Stimulated activated CD4-positive, alpha-beta T cell treated with anti-CD3 and anti-CD28 coated beads, Interleukin-4, amount 100 ng/mL, for 1 hour (primary cell): ENCODE measurements at places on chromosomes 3 and 15.
A peak's percentile ranks its signal among the peaks of the same experiment; 100 is the strongest.

GRCh38 chr15:89165677-89166076 is 55.7 kb downstream of the RLBP1 start:
- DNase-seq: no peak

GRCh38 chr15:45314960-45315359 is 62.9 kb downstream of the SLC28A2 start:
- no peak for DNase-seq

DNA sequence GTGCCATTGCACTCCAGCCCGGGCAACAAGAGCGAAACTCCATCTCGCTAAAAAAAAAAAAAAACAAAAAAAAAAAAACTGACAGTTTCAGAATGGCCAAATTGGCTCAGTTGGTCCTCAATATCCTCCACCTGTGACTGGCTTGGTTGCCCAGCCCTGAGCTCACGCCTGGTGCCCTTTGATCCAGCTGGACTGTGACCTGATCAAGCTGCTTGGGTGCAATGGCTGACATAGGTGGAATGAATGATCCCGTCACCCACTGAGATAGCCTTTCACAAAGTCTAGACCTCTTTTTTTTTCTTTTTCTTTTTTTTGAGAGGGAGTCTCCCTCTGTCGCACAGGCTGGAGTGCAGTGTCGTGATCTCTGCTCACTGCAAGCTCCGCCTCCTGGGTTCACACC is 254.6 kb downstream of the FOXP1 start:
- no peak for DNase-seq

- DNase-seq: no peak
Observed at GRCh38 chr3:37456270-37456708, 281.9 kb upstream of the LRRFIP2 start.

GRCh38 chr3:185942907-185943759 is 5.3 kb upstream of the TRA2B start:
- DNase-seq: peak; percentile 82

DNA sequence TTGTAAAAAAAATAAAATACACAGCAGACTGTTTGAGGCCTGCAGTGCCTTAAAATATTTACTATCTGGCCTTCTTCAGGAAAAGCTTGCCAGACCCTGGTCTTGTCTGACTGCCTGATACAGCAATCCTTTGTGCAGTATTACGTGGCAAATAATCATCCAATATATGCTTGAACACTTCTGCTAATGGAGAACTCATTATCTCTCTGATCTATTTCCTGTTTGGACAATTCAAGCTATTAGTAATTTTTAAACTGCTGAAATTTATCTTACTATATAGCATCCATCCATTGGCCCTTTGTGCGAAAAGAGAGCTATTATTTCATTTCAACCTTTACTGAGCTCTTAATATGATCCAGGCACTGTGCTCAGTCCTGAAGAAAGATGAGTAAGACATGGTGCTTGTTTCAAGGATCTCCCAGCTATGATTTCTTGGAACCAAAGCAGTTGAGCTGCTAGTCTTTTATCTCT is 15.9 kb downstream of the ATG7 start:
- DNase-seq: no peak

DNA sequence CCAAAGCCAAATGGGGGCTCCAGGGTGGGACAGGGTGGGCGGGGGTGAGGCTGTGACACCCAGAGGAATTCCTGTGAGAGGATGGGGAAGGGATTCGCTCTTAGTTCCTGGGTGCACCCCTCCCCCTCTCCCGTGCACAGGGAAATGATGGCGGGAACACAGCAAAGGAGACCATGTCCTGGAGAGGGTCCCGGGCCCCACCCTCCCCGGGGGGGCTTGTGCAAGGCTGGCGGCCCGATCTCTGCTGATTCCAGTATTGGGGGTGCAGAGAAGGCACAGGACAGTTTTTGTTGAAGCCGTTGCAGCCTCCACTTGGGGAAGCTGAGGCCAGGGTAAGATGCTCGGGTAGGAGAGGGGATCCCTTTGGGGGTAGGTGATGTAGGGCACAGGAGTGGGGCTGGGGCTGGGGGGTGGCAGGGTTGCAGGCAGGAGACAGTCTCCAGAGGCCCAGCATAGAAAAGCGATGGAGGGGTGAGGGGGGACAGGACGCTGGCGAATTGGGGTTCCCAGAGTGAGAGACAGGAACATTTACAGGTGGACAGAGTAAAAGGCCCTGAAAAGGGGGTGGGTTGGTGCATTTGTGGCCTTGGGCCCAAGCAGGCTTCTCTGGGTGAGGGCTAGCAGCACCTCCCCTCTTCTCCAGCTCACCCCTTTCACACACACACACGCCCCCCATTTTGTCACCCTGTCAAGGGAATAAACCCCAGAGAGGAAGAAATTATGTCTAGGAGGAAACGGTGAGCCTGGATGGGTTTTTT is 38.5 kb downstream of the HMCES start:
- DNase-seq: no peak

DNA sequence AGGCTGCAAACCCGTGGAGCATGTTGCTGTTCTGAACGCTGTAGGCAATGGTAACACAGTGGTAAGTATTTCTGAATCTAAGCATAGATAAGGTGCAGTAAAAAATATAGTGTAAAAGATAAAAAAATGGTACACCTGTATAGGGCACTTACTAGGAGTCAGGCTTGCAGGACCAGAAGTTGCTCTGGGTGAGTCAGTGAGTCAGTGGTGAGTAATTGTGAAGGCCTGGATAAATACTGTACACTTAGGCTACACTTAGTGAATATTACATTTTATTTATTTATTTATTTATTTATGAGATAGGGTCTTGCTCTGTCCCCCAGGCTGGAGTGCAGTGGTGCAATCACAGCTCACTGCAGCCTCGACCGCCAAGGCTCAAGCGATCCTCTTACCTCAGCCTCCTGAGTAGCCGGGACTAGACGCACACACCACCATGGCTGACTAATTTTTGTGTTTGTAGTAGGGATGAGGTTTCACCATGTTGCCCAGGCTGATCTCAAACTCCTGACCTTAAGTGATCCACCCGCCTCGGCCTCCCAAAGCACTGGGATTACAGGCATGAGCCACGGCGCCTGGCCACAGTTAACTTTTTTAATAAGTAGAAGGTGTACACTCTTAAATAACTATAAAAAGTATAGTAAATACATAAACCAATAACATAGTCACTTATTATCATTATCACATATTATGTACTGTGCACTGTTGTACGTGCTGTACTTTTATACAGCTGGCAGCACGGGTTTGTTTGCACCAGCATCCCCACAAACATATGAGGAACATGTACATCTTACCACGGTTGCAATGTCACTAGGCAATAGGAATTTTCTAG is 155.1 kb downstream of the IGF1R start:
- no peak for DNase-seq

DNA sequence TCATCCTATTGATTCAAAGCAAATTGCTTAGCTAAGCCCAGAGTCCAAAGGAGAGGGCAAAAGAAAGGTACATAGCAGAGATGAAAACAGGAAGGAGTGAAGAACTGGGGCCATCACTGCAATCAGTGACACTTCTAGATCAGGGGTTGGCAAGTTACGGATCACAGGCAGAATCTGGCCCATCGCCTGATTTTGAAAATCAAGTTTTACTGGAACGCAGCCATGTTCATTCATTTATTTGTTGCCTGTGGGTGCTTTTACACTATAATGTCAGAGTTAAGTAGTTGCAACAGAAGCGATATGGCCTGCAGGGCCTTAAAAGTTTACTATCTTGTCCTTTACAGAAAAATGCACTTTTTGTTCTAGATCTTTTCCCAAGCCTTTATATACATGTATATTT is 271.7 kb upstream of the TOPAZ1 start:
- DNase-seq: no peak

DNA sequence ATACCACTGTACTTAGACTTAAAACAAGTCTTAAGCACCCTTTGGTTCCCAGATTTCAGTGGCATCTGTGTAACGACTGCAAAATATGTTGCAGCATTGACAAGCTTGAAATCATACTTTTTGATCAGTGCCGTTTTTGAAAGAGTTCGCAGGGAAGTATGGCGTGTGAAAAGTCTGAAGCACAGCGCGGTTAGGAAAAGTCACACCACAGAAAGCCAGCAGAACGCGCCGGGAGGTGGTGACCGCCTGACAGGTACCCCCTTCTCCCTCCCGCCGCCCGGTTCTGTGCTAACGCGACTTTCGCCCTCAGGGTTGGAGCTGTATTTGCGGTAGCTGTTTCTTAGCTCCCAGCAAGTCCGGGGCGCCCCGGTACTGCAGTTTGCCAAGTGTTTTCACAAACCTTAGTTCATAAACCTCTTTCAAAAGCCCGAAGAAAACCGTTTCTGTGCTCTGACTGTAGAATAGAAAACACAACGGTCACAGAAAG is 481 bp upstream of the CRYBG3 start:
- DNase-seq: peak; percentile 36

GRCh38 chr3:58874248-58874741 is 175.5 kb downstream of the CFAP20DC start:
- DNase-seq: no peak

GRCh38 chr3:105233010-105233409 is 133.7 kb upstream of the ALCAM start:
- no peak for DNase-seq

DNA sequence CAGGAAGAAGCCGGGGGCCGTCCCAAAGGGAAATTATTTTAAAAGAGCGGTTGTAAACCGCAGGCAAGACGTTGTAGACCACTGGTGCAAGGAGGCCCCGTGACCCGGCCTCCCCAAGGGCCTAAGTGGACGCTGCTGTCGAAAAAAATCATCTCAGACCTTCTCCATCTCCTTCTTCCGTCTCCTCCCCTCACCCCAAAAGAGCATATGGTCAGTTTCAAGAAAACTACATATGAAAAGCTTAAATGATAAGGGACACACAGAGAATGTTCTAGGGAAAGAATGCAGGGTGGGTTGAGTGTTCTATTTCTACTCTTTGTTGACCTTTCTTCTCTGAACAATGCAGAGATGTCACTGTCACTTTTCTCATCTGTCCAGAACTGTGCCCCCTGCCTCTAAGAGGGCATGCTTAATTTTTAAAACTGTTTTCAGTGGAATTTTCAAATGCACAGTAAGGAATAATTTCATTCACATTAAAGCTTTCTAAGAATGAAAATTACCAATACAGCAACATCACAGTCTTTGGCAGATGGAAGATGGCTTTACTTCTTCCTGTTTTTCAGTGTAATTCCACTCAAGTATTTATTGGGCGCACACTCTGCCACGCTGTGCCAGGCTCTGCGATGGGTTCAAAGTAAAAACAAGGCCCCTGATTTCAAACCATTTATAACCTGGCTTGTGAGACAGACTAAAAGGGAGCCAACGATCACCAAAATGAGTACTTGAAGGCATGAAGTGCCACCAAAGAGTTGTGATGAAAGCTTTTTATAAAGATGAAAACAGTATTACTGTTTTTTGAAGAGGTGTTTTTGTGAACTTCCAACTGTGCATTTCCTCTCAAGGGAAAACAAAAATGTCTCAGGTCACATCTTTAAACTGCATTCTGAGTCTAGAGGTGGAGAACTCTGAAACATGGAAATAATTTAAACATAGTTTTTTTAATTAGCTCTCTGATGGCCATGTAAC is 891 bp upstream of the TOP2B start:
- no peak for DNase-seq

GRCh38 chr3:27657404-27657803 is 64.7 kb downstream of the EOMES start:
- no peak for DNase-seq

DNA sequence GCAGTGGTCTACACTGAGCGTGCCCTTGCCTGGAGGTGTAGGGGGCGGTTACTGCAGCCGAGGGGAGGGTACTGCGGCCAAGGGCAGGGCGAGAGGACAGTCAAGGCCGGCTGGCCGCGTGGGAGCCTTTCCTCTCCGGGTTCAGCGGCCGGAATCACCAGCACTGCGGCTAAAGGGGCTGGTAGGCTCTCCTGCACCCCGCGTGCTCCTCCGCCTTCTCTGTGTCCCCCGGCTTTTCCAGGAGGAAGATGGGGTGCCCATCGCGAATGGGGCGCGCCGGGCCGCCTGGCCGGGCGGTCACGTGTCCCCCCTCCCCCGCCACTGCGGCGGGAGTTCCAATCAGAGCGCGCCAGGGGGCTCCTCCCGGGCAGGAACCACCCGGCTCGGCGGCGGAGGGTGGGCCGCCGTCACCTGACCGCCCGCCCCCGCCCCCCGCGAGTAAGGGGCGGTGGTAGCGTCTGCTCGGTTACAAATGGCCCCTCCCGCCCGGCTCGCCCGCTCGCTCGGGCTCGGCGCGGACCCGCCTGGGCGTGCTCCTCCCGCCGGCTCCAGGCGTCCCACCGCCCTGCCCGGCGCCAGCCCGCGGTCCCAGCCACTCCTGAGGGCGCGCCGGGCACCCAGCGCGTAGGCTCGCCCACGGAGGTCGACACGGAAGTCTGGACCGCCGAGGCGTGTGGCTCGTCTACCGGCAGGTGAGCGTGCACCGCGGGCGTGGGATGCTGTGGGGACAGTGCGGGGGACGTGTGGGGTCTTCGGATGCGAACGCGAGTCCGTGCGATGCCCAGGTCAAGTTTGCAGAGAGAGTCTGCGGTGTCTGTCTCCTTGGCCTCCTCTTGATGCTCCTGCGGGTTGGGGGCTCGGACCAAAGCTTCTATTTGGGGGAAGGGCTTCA is 242.6 kb upstream of the TOPAZ1 start:
- no peak for DNase-seq

- DNase-seq: no peak
Observed at GRCh38 chr3:100802126-100802525, 92.8 kb downstream of the TFG start.

GRCh38 chr3:150362515-150363302 is 45.4 kb upstream of the TSC22D2 start:
- DNase-seq: no peak

- no peak for DNase-seq
Observed at GRCh38 chr3:139105154-139105702, 60.5 kb upstream of the PRR23C start.

- DNase-seq: peak; percentile 15
Observed at GRCh38 chr15:82044373-82045178, 1.2 kb downstream of the MEX3B start.

DNA sequence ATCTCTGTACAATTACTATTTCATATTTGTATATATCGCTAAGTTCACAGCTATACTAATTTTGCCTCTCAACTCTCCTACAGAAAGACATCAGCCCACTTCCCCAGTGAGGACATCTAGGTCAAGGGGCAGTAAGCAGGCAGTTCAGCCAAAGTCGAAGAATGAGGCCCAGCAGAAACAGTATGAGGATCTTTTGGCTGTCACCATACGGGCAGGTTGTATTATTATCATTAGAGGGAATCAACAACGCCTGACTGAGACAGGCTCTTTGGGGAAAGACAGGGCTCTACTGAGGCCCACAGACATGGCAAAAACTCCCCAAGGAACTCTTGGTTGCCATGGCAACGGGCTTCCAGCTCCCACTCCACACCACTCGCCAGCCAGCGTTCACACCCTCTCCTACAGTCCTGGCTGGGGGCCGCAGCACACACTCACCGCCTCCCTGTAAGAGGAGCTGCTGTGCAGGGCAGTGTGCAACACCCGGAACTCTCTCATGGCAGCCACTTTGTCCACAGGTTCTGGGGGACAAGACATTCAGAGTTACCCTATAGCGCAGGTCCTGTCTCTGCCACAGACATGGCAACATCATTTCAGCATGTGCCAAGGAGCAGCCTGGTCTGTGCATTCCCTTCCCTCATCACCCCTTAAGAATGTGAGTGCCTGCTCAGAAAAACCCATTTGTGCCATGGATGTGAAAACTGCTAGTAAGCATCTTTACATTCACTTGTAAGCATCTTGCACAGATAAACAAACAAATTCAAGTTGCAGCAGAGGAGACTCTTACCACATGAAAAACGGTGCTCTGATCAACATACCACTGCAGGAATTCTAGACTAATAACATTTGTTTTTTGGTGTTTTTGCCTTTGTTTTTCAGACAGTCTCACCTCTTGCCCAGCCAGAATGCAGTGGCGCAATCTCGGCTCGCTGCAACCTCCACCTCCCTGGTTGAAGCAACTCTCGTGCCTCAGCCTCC is 8.8 kb downstream of the UBL7 start:
- no peak for DNase-seq

- no peak for DNase-seq
Observed at GRCh38 chr15:88376574-88377174, 90.5 kb downstream of the MRPL46 start.
